PC-3 (cell line): ENCODE measurements at places on chromosomes 2 and 18. TPM values are rescaled to one million over a fixed set of nuclear protein-coding genes. Genes with fewer than 3 reads are reported as not detected.

GRCh38 chr2:83388804-83389203 is 1070.3 kb downstream of the SUCLG1 start:
- H3K4me3 ChIP-seq, result no peak overlapping the region
- H3K27ac ChIP-seq, result no peak overlapping the region
- DNase-seq, result no peak

GRCh38 chr2:156331572-156332283 is 793 bp downstream of the NR4A2 start:
- no peaks in the 10 kb centered on the region for H3K36me3 ChIP-seq
- H3K27me3 ChIP-seq, result no peaks in the 10 kb centered on the region
- H3K27ac ChIP-seq, result peak overlapping the region; percentile 97
- peak overlapping the region; percentile 95 for H3K4me3 ChIP-seq

Gene COPS7B
- 37.6 and 43.5 TPM in 2 replicates for total RNA-seq

GRCh38 chr18:48336332-48336731 is 72.9 kb downstream of the ZBTB7C start:
- no peak overlapping the region for H3K4me3 ChIP-seq
- H3K36me3 ChIP-seq, result no peaks in the 10 kb centered on the region
- H3K4me1 ChIP-seq, result no peaks in the 10 kb centered on the region
- DNase-seq, result peak; percentile 5
- H3K27ac ChIP-seq, result no peak overlapping the region

DNA sequence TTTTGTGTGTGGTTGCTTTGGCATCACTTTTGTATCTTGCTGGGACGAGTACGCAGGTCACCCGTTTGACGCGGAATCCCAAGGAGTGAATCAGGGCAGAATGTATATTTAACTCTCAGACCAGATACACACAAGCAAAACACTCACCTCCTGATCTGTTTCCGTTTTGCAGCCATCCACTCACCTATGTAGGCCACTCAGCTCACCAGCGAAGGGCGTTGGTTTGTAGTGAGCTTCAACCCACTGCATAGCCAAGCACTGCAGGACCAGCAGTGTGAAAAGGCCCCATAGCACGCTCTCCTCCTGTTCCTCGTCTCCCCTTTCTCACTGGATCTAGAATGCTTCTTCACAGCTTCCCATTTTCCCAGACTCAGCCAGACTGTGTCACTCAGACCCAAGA is 58.3 kb downstream of the ZNF532 start:
- no peaks in the 10 kb centered on the region for H3K4me1 ChIP-seq
- no peak for DNase-seq
- H3K36me3 ChIP-seq, result peaks cover 36% of the 10 kb centered on the region
- H3K27me3 ChIP-seq, result no peaks in the 10 kb centered on the region

DNA sequence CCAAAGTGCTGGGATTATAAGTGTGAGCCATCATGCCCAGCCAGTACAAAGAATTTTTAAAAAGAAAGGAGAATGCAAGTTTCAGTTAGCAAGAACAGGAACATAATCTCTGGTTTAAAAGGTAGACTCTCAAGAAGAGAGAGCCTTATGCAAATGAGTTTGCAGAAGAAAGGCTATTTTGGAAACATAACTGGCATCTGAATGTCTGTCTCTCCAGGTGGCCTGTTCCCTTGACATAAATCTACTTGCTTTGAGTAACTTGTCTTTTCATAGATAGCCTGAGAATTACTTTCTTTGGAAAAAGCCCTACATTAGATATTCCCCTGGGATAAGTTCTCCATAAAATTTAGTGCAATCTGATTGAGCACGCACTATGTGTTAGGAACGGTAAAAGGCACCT is 109.6 kb downstream of the ICOS start:
- no peaks in the 10 kb centered on the region for H3K36me3 ChIP-seq
- no peak overlapping the region for H3K4me3 ChIP-seq
- peaks cover 45% of the 10 kb centered on the region for H3K27me3 ChIP-seq
- no peaks in the 10 kb centered on the region for H3K4me1 ChIP-seq

GRCh38 chr2:21438949-21439348 is 315.2 kb downstream of the TDRD15 start:
- no peaks in the 10 kb centered on the region for H3K27me3 ChIP-seq
- no peak overlapping the region for H3K27ac ChIP-seq
- no peaks in the 10 kb centered on the region for H3K36me3 ChIP-seq
- H3K4me1 ChIP-seq, result no peaks in the 10 kb centered on the region
- peak; percentile 1 for DNase-seq

GRCh38 chr2:39538718-39539117 is 101.6 kb upstream of the MAP4K3 start:
- H3K27me3 ChIP-seq, result no peaks in the 10 kb centered on the region
- H3K4me1 ChIP-seq, result peaks cover 12% of the 10 kb centered on the region
- no peak overlapping the region for H3K4me3 ChIP-seq
- no peak overlapping the region for H3K27ac ChIP-seq

Gene MAP2
- total RNA-seq, result 1.7 and 2.1 TPM in 2 replicates

DNA sequence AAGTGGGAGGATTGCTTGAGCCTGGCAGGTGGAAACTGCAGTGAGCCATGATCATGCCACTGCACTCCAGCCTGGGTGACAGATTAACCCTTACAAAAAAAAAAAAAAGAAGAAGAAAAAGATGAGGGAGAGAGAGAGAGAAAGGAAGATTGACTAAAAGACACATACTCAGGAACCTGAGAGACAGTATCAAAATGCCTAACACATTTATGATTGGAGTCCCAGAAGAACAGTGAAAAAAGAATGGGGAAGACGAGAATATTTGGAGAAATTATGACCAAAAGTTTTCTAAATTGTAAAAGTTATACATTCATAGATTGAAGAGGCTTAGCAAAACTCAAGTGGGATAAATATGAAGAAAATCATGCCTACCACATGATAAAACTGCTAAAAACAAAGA is 19.9 kb upstream of the SPATS2L start:
- no peak overlapping the region for H3K4me3 ChIP-seq
- no peak overlapping the region for H3K27ac ChIP-seq
- no peaks in the 10 kb centered on the region for H3K27me3 ChIP-seq
- H3K36me3 ChIP-seq, result no peaks in the 10 kb centered on the region
- peaks cover 8% of the 10 kb centered on the region; the same call in 1 of the 2 replicates for H3K4me1 ChIP-seq

Gene DSC2
- 4.8 and 6.9 TPM in 2 replicates for total RNA-seq

Gene SAP130
- 11.1 and 13.0 TPM in 2 replicates for total RNA-seq

Gene RUFY4
- not detected in 2 replicates for total RNA-seq

Gene RFTN2
- total RNA-seq, result 0.07 TPM in 1 of 2 replicates, not detected in the other

DNA sequence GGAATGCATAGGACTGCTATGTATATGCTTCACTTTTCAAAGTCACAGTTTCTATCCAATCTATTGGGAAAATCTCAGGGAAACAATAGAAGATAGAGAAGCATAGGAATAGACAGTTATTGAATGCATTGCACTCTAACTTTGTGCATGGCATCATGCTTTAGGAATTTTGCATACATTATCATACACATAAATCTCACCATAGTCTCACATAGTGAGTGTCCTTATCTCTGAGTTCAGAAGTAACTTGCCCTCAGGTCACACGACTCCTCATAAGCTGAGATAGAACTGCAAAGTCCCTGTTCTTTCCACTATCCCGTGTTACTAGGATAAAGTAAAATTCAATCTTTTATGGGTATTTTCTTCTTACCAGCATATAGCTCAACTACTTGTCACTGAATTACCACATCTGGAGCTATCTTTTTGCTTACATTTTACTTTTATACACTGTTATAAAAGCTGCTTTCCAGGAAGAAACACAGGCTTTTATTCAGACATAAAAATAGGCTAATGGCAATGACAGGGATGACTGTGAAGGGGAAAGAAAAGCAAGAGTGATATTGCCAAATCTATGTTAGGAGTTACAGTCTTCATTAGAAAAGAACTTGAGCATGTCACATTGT is 666.9 kb downstream of the XIRP2 start:
- H3K4me3 ChIP-seq, result no peak overlapping the region
- no peaks in the 10 kb centered on the region for H3K36me3 ChIP-seq
- DNase-seq, result no peak
- no peak overlapping the region for H3K27ac ChIP-seq
- H3K4me1 ChIP-seq, result no peaks in the 10 kb centered on the region
- H3K27me3 ChIP-seq, result no peaks in the 10 kb centered on the region

GRCh38 chr18:48605408-48605845 is 66.6 kb downstream of the CTIF start:
- H3K4me1 ChIP-seq, result no peaks in the 10 kb centered on the region
- H3K36me3 ChIP-seq, result no peaks in the 10 kb centered on the region
- H3K27ac ChIP-seq, result no peak overlapping the region
- H3K4me3 ChIP-seq, result no peak overlapping the region

Gene PROC
- total RNA-seq, result 0.35 and 0.58 TPM in 2 replicates

- DNase-seq, result no peak
- no peaks in the 10 kb centered on the region for H3K27me3 ChIP-seq
- no peak overlapping the region for H3K27ac ChIP-seq
- H3K4me3 ChIP-seq, result no peak overlapping the region
Measured at GRCh38 chr18:45328296-45328695, 287.0 kb upstream of the SLC14A2 start.

GRCh38 chr2:34121076-34121475 is 522.0 kb upstream of the FAM98A start:
- H3K4me3 ChIP-seq, result no peak overlapping the region
- H3K36me3 ChIP-seq, result no peaks in the 10 kb centered on the region
- no peaks in the 10 kb centered on the region for H3K4me1 ChIP-seq
- H3K27ac ChIP-seq, result no peak overlapping the region

DNA sequence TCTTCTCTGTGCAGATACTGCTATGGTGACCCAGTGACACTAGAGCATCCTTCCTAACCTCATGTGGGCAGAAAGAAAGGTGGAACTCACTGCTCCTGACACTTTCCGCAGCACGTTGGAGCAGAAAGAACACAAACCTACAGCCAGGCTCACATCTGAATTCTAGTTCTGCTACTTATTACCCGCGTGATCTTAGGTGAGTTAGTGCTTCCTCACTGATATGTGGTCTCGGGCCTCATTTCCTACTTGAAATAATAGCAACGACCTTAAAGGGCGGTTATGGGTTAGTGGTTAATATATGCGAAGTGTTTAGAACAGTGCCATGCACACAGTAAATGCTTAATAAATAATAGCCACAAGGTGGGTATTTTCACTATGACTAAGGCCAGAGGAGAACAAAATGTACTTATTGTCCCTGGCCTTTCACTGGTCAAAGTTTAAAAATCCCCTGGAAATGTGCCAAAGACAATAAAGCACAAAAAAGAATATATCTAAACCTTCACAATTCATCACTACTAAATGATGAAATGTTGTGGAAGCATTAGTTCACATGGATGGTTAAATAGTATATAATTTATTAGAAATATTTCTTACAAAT is 66.6 kb downstream of the MYOM1 start:
- H3K4me3 ChIP-seq, result no peak overlapping the region
- no peak overlapping the region for H3K27ac ChIP-seq
- no peaks in the 10 kb centered on the region for H3K4me1 ChIP-seq
- H3K27me3 ChIP-seq, result no peaks in the 10 kb centered on the region

Gene CYBRD1
- total RNA-seq, result 0.87 and 1.7 TPM in 2 replicates

Gene SERPINB3
- 5.6 and 6.3 TPM in 2 replicates for total RNA-seq

Gene LAMA1
- not detected in 2 replicates for total RNA-seq

GRCh38 chr18:6449213-6449612 is 34.5 kb upstream of the L3MBTL4 start:
- H3K4me1 ChIP-seq, result no peaks in the 10 kb centered on the region
- no peak overlapping the region for H3K4me3 ChIP-seq
- H3K27me3 ChIP-seq, result no peaks in the 10 kb centered on the region

Gene COL3A1
- total RNA-seq, result 0.23 and 0.36 TPM in 2 replicates

Gene UGT1A6
- 2.0 and 2.2 TPM in 2 replicates for total RNA-seq

DNA sequence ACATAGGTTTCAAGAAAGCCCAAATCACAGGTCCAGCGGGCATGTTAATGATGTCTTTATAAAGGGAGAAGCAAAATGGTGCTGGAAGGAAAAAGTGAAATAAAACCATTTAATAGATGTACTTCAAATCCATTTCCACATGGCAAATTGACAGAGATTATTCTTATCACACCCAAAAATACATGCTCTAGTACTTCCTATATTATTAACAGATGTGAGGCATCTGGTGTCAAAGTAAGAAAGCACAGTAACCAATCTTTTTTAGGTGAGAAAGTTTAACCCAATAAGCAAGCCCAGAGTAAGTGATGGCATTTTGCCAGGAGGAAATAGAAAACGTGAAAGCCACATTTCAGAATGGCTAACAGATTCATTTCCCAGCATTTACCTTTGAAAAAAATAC is 128.0 kb downstream of the ABCA12 start:
- H3K27me3 ChIP-seq, result no peaks in the 10 kb centered on the region
- no peaks in the 10 kb centered on the region for H3K4me1 ChIP-seq
- no peak overlapping the region for H3K27ac ChIP-seq
- H3K36me3 ChIP-seq, result no peaks in the 10 kb centered on the region

DNA sequence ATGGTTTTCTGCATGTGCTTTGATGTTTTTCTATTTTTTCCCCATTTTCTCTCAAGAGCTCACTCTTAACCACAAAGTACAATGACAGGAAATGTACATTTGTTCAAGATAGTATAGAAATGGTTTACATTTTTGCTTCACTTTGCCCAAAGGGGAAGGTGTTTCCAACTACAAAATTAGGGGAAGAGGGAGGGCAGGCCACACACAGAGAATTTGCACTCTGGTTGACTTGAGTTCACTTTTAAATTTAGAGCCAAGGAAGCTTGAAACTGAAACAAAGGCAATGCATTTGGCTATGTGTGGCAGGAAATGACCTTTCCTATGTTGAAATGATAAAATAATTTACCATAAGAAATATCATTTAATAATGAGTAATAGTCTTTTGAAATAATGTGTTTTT is 19.1 kb upstream of the VIT start:
- H3K27ac ChIP-seq, result no peak overlapping the region
- H3K27me3 ChIP-seq, result no peaks in the 10 kb centered on the region
- H3K4me1 ChIP-seq, result peaks cover 9% of the 10 kb centered on the region; the same call in 1 of the 2 replicates
- H3K36me3 ChIP-seq, result no peaks in the 10 kb centered on the region
- no peak for DNase-seq

DNA sequence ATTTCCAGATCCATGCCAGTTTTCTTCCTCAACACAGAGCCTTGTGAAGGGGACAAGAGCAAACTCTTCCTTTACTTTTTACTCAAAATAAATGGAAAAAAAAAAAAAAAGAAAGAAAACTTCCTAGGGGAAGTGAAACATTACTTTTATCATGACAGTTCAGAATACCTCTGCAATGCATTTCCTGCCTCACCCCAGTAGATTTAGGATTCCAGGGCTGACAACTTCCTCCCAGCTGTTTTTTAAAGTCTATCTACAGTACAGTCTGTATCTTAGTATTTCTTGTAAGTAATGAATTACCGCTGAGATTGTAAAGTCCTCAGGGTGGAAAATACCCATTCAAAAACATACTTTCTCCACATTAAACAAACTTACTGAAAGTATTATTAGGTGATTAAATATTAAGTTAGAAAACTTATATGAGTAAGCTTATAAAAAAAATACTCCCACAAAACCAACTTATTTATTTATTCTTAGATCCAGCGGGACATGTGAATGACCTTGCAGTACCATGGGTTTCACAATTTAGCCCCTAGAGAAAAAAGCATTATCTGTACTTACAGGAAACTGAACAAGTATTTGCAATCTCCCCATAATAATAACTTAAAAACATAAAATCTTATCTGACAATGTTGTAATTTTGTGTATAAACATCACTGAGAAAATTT is 117.7 kb downstream of the RBMS1 start:
- H3K27ac ChIP-seq, result peak overlapping the region; percentile 35
- H3K4me3 ChIP-seq, result no peak overlapping the region
- H3K27me3 ChIP-seq, result no peaks in the 10 kb centered on the region
- DNase-seq, result peak; percentile 49
- H3K36me3 ChIP-seq, result no peaks in the 10 kb centered on the region
- peaks cover 21% of the 10 kb centered on the region for H3K4me1 ChIP-seq
